Left forelimb (tissue), 1 donor: ENCODE measurements at places on chromosomes 1 and 21.

DNA sequence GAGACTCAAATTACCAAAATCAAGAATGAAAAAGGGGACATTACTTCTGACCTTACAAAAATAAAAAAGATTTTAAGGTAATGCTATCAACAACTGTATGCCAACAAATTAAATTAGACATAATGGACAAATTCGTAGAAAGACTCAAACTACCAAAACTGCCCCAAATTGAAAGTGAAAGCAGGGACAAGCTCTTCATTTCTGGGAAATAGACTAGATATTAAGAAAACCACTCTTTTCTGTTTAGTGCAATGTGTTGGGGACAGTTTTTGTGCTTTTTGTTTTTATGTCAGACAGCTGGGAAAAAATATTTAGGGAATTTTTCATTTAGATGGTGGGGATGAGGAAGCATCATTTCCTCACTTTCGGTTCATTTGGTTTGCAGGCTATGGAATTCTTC is 4.9 kb upstream of the GBP1 start:
- DNase-seq, result no peak

DNA sequence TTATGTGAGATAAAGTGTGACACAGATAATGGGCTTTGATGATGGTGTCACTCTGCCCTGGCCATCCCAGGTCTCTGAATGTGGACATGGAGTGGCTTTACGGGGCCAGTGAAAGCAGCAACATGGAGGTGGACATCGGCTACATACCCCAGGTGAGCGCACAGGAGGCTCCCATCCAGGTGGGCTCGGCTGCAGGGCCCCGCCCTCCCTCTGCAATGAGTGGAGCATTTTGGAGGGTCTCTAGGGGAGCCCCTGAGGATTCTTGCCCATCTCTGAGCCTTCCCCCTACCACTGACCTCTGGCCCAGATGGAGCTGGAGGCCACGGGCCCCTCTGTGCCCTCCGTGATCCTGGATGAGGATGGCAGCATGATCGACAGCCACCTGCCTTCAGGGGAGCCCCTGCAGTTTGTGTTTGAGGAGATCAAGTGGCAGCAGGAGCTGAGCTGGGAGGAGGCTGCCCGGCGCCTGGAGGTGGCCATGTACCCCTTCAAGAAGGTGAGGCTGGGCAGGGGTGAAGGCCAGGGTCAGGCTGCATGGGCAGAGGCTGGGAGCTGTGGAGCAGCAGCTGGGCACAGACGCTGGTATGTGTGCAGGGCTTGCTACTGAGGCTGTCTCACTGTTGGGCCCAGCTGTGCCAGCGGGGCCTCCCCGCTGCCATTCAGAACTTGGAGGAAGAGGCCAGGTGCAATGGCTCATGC is 8.2 kb upstream of the MTFR1L start:
- DNase-seq, result no peak

DNA sequence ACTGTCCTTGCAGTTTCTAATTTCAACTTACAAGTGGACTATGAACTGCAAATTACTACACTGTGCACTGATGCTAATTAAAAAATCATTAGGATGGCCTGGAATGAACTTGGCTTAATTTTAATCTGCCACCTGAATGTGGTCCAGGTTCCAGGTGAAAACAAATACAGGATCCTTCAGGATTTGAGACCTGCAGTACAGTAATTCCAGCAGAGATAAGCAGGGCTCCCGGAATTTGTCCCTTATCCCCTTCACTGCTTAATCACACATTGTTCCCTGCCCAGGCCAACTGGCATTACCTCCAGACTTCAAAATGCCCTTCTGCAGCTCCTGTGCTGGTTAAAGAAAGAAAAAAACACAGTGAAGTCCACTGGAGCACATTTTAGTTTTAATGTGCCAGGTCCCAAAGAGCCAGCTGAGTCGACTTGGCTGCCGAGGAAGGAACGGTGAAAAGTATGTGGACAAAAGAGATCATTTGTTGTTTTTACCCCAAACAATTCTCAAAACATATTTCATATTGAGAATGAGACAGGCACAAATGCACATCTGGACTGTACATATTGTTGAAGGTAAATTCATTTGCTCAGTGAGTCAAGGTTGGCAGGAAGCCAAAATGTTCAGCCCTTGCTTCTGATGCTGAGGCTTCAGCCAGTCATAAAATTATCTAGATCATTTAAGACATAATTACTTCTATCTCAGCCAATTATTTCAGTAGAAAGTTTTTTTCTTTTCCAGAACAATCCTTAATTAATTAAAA is 28.3 kb downstream of the DEGS1 start:
- DNase-seq, result no peak

DNA sequence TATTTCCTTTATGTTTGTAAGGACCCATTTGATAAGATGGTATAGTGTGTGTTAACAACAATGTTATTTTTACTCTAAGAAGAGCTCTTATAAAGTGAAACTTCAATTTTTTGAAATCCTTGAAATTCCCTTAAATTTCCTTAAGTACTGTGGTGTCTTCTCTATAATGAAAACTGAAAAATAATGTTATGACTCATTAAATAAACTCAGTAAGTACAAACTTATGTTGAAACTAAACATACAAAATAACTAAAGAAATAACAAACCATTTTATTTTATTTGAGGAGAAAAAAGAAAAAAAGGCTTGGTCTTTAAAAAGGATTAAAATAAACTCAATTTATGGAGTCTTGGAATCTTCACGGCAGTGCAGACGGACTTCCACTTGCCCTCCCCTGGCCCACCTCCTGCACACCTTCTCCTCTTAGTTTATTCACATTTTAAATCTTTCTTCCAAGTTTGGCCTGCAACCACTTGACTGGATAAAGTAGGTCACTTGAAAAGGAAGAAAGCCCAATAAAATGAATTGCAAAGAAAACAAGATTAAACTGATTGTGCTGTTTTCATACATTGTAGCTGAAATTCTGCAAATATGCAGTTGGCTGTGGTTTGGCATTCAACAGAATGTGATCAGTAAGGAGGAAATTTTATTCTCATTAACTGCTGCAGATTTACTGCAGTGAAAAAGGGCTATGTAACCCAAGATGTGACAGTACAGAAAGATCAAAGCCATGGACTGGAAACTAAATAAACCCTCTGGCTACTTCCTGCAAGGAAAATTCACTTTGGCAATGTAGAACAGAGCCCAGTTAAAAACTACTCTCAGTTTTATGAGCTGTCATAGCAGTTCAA is 48.5 kb upstream of the SCYL3 start:
- no peak for DNase-seq

DNA sequence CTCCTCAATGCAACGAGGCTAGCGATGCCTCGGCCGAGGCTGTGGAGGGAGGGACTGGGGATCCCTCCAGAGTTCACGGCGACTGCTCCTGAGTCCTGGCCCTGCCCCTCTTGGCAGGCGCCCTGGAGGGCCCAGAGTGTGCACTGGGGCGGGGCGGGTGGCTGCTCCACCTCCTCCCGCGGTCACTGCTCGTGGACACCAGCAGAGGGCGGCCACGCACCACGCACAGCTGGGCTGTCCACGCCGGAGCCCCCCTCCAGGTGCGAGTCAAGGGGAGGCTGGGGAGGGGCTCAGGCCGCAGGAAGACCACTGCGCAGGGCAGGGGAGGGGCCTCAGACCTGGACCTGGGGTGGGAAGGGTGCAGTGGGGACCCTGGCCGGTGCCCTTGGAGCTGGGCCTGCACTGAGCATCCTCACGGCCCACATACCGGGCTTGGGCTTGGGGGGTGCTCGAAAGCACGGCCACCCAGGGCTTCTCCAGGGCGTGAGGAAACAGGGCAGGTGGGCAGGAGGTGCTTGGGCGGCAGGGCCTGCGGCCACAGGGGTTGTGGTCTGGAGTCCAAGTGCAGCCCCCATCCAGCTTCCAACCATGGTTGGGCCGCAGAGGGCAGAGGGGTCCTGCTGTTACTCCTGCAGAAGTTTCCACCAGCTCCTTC is 20.6 kb upstream of the TTC34 start:
- no peak for DNase-seq
